ENCODE measurements at places on chromosomes 2 and 18. TPM values are rescaled to one million over a fixed set of nuclear protein-coding genes. Genes with fewer than 3 reads are reported as not detected.

Gene OXER1
- total RNA-seq = 2.0 TPM

Gene ANKRD30B
- under 0.01 TPM for total RNA-seq

Gene DGUOK
- 60.5 TPM for total RNA-seq

Gene SERPINB10
- not detected for total RNA-seq

Gene CD8B2
- total RNA-seq = 0.11 TPM

Gene DAW1
- 17.2 TPM for total RNA-seq

All from placental epithelial cell (primary cell).